Right cardiac atrium (tissue), 5 donors: ENCODE measurements at places on chromosomes 7 and 10. TPM values are rescaled to one million over a fixed set of nuclear protein-coding genes. Genes with fewer than 3 reads are reported as not detected.

PRRT4 gene
- 0.84 TPM for total RNA-seq

SLC18A3 gene
- not detected for total RNA-seq

NRF1 gene
- 16.5 TPM for total RNA-seq

TMEM229A gene
- total RNA-seq, result 0.83 TPM

TET1 gene
- 5.2 TPM for total RNA-seq
